ENCODE measurements at places on chromosomes 2 and 18.
A peak's percentile ranks its signal among the peaks of the same experiment; 100 is the strongest.

DNA sequence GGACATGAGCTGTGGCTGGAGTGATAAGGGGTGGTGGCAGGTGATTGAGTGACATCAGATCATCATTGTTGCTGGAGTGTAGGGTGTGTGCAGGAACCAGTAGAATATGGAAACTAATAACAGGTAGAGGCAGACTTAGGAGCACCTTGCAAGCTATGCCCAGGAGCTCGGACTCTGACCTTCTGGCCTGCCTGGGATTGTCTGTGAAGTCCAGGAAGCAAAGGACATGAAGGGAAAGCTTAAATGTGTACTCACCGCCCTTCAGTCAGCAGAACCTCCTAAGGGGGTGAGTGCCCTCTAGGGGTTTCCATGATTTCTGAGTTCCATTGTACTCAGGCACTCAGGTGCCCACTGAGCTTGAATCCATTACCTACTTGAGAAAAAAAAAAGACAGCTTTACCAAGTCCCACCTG lies 104.2 kb downstream of the CRIM1 start:
- no peak for DNase-seq

DNA sequence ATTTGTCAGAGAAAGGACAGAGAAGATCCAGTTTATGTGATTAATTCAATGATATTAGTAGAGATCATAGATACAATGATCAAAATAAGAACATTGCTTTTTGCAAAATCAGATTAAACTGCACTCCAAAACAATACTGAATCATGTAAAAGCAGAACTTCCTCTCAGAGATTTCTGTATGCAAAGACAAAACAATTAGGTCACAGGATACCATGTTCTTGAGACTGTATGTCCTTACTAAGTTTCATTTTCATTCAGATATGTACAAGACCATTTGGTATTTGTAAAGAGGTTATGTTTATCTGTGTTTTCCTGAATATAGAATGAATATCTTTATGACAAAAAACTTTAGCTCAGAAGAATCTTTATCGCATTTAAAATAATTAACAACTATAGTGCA lies 161.8 kb downstream of the DLGAP1 start:
- DNase-seq, result no peak

- no peak for DNase-seq
Measured at GRCh38 chr2:239389414-239390329, 11.1 kb downstream of the HDAC4 start.

DNA sequence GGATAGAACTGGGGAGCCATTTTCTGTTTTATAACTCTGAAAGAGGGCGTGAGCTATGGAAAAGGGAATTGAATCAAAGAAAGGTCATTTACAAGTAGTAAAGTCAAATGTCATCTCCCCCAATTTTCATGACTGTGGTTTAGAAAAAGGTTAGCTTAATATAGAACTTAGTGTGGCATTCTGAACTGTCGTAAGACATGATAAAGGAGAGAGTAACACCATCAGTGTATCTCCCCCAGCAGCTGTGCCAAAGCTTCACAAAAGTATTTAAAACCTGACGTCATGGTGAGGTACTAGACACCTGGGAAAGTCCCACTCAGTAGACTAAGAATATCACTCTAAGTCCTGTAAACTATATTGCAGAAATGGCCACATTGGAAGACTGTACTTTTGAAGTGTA lies 5.8 kb upstream of the IKZF2 start:
- DNase-seq, result peak; percentile 28

- DNase-seq, result no peak
Measured at GRCh38 chr2:83196225-83196624, 1262.9 kb downstream of the SUCLG1 start.

DNA sequence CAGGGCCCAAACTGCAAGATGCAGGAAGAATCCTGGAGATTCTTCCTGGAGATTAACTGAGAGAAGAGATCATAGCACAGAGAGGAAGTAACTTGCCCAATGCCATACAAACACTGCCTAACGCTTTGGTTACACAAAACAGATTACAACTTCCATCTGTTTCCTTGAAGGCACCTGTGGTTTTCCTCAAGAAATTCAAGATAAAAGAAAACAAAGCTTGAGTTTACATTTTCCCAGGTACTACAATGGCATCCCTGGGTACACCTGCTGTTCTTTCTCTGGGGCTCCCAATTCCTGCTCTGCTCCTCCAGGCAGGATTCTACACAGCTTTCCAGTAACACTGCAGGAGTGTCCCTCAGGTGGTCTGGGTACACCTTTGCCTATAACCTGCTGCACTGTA lies 781.9 kb upstream of the ID2 start:
- DNase-seq, result no peak

DNA sequence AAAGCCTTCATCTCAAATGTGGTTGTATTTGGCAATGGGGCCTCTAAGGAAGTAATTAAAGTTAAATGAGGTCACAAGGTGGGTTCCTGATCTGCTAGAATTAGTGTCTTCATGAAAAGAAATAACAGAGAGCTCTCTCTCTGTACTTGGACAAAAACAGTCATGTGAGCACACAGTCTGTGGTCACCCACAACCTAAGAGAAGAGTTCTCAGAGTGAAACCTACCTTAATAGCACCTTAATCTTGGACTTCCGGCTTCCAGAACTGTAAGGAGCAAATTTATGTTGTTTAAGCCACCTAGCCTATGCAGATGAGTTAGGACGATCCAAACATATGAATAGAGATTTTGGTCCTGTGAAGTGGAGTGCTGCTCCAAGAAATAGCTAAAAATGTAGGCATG lies 758.9 kb downstream of the LRRTM4 start:
- DNase-seq, result no peak

- no peak for DNase-seq
Measured at GRCh38 chr18:56089612-56090258, 501.7 kb upstream of the TCF4 start.

DNA sequence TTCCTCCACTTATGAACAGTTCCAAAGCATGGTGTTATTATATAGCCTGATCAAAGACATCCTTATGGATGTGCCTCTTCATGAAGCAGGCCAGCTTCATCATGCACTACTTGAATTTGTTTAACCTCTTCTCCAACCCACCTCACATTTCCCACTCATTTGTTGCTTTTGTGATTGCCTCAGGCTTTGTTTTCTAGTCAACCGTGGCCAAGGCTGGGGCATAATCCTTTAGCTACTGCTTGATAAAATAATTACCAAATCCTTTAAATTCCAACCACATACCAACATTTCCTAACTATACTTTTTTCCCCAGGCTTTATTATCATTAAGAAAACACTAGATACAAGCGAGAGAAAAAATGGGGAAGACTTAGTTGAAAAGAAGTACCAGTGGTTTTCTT lies 39.6 kb upstream of the SCN1A start:
- no peak for DNase-seq

GRCh38 chr2:200026332-200027230 lies 71.2 kb downstream of the MAIP1 start:
- DNase-seq, result no peak

- DNase-seq, result no peak
Measured at GRCh38 chr2:155825876-155826275, 506.6 kb downstream of the NR4A2 start.

- DNase-seq, result no peak
Measured at GRCh38 chr2:77034445-77034844, 487.7 kb downstream of the LRRTM4 start.

DNA sequence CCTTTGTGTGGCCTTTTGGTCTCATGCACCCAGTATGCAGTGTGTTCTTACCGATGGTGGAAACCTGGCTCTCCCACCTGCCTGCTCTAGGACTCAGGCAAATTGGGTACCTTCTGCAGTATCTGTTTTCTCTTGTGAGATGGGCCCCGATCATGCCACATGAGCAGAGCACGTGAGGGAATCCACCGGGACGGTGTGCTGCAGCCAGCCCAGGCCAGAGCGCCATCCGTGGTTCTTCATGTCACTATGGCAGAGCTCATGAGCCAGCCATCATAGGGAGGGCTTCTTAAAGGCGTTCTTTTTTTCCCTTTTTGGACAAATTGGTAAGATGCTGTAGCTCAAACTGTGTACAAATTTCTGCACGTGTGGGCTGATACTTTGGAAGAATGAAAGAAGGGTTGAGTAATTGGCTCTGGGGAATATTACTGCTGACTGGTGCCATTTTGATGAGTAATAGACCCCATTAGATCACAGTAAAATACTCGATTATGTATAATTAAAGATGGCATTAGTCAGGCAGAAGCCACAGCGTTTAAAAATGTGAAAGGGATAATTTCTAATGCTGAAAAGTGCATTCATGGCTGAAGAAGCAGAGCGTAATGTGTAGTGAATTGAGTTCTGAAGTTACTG lies 19.2 kb downstream of the SH3RF3 start:
- no peak for DNase-seq

GRCh38 chr2:118721817-118722551 lies 125.5 kb downstream of the EN1 start:
- no peak for DNase-seq

DNA sequence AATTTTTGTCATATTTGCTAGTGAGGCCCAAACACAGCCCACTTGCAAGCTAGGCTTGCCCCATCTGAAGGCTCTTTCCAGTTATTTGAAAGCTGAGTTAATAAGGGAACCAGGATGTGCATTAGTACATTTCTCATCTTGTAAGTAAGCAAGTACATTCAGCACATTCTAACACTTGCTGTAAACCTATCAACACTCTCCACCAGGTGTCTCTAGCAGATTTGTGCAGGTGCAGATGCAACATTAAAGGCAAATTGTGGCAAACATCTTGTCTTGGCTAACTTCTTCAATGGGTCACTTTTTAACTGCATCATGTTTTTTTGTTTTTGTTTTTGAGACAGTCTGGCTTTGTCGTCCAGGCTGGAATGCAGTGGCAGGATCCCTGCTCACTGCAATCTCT lies 25.3 kb upstream of the MFSD6 start:
- peak; percentile 68 for DNase-seq

DNA sequence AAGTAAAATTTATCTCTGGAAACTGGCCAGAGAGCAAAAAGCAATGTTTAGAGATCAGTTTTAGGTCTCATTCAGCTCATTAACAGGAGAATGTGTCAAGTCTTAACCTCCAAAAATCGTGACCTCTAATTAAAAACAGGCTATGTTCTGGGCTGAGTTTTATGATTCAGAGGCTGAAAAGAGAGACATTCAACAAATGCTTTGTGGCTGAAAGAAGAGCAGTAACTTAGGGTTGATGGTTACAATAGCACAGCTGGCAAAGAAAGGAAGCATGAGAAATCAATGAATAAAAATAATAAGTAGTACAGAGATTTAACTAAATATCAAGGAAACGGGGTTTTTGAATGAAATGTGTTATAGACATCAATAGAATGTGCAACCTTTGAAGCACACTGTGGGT lies 13.1 kb downstream of the TGIF1 start:
- no peak for DNase-seq

GRCh38 chr18:70279470-70279869 lies 9.4 kb upstream of the SOCS6 start:
- no peak for DNase-seq

GRCh38 chr2:71067567-71068217 lies 756 bp upstream of the NAGK start:
- no peak for DNase-seq

- no peak for DNase-seq
Measured at GRCh38 chr2:199282309-199282708, 175.4 kb downstream of the SATB2 start.

GRCh38 chr2:185373229-185373628 lies 365.4 kb upstream of the FSIP2 start:
- DNase-seq, result no peak

DNA sequence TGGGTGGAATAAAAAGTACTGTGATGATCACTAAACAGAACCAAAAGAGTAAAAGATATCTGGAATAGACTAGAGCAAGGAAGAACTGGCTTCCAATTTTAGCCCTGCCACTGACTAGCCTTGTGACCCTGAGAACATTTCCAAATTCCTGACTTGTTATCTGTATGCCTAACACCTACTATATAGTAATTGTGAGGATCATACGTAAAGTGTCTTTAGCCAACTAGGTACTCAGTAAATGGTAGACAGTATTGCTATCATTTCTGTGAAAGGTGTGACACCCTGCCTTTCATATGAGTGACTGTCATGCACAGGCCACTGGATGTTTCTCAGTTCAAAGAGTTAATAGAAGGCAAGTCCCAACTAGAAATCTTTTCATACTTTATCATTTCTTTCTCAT lies 29.8 kb downstream of the CYTIP start:
- peak; percentile 59 for DNase-seq

DNA sequence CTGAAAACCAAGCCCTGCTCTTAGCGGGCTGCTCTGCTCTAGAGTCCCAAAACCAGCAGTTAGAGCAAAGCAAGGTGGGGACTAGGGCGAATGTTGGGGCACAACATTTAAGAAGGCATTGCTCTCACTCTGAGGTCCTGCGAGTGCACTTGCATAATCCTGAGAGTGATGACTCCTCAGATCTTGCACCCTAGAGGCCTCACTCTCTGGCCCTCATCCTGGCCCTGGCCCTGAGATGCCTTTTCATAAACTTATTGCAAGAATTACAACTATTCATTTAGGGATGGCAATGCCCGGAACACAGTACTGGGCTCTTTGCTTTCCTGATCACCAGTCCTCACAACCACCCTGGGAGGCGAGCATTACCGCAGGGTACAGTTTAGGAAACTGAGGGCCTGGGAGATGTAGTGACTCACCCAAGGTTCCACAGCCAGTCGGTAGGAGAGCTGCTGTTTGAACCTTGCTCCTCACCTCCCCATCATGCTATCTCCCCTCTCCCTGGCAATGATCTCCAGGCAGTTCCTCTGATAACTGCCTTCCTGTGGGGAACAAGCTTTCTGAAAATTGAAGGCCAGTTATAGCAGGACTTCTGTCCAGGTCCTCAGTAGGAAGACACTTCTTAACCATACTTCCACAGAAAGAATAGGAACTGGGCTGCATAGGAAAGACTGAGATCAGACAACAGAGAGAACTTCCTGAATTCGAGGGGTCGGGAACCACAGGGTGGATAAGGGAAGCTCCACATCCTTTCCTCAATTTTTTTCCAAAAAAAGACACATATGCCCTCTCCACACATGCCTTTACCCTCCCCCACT lies 91.3 kb downstream of the TNS1 start:
- DNase-seq, result no peak

- DNase-seq, result peak; percentile 50
Measured at GRCh38 chr2:60882971-60883753, 1.8 kb downstream of the REL start.

DNA sequence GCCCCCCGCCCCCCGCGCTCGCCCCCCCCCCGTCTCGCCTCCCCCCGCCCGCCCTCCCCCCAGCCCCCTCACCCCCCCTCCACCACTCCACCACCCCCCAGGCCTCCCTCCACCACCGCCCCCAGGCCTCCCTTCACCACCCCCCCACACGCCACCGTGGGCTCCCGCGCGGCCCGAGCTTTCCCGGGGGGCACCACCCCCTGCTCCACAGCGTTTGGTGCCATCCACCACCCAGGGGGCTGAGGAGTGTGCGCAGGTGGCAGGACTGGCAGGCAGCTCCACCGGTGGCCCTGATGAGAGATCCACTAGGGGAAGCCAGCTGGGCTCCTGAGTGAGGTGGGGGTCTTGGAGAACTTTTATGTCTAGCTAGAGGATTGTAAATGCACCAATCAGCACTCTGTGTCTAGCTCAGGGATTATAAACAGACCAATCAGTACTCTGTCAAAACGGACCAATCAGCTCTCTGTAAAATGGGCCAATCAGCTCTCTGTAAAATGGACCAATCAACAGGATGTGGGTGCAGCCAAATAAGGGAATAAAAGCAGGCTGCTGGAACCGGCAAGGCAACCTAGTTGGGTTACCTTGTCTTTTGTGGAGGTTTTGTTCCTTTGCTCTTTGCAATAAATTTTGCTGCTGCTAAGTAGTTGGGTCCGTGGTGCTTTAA lies 43.0 kb upstream of the ITSN2 start:
- DNase-seq, result no peak
